Panc1 (cell line): ENCODE measurements at places on chromosomes 5 and 9.

- no peak for DNase-seq
Measured at GRCh38 chr5:163870441-163870840, 365.0 kb downstream of the MAT2B start.

DNA sequence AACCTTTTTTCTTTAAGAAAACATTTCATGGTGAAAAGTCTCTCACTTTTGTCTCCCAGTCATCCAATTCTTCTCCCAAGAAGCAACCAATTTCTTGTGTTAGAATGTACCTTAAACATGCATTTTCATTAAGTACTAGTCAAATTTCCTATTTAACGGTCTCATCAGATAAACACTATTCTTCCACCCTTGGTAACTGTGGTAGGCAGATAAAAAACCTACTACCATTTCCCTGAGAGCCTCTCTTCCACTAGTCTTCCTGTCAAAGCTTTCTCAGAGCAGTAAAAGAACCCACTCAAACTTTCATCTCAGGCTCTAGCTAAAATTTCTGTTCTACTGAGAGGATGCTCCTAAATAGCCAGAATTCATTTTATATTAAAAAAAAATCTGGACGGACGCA, 10.9 kb downstream of the GNE start:
- DNase-seq = no peak

GRCh38 chr5:176559683-176560082, 10.5 kb downstream of the CDHR2 start:
- DNase-seq = no peak

DNA sequence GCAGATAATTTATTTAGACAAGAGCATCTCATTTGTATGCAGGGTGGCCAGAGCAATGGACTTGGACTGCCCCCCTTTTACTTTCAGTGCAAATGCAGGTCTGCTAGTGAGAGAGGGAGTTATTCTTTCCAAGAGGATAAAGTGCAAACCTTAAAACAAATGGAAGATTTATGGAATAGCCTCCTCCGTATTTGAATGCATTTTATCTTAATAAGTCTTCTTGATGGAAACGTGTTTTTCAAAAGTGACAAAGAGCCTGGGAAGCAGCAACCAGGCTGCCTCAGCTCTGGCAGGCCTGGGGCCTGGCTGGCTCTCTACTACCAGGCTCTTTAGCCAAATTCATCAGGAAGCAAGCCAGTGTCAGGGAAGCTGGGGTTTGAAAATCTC, 6.8 kb downstream of the NR2F1 start:
- DNase-seq = no peak

DNA sequence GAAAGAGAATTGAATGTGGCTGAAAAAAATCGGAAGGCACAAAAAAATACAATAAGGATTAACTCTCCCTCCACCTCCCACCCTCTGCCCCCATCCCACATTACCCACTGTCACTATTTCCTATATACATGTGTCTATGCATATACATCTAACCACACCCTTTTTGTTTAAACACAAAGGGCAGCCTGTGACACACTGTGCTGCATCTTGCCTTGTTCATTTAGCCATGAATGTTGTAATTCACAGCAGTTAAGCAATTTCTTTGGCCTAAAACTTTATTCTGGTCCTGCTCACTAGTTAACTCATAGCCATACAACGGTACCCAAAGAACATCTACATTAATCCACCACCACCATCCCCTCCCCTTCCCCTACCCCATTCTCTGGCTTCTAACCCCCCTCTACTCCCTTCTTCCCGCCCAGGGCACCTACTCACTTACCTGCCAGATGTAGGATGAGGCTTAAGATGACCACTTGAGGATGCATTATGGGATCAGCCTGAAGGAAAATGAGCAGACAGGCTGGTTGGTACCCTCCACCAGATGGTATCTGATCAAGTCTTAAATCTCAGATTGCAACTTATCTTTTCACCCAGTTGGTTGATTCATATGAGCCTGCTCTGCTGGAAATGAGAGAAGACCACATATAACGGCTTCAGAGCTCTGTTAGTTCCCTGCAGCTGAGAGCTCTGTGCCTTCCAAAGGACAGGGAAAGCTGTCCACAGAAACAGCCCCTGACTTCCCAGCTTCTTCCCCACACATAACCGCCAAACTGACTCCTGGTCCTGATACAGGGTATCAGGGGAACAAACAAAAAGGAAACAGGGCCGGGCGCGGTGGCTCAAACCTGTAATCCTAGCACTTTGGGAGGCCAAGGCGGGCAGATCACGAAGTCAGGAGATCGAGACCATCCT, 1.2 kb downstream of the HAVCR1 start:
- DNase-seq = no peak

- DNase-seq = no peak
Measured at GRCh38 chr5:124941051-124942049, 194.9 kb upstream of the ZNF608 start.

- no peak for DNase-seq
Measured at GRCh38 chr5:71522151-71522550, 65.0 kb upstream of the MCCC2 start.
